NCI-H510A treated with DMSO at 0.1 percent for 48 hours (cell line): ENCODE measurements at places on chromosomes 12 and 14.
A peak's percentile ranks its signal among the peaks of the same experiment; 100 is the strongest.

DNA sequence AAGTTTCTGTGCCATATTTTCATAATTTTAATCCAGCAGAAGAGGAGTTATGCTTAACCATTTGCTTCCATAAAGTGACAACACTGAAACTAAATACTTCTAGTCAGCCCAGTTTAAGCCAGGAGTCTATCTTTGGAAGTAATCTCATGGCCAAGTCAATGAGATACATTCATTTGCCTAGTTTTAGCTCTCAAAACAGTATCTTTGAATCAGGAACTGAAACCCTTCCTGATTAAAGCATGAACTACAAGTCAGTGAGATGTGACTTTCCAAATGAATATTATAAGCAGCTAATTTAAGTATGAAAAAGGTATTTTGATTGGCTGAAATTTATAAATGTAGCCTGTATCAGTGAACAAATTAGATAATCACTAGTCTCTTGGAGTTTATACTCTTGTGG, 491.5 kb downstream of the SLC6A15 start:
- DNase-seq: no peak

GRCh38 chr12:18368594-18368993, 107.3 kb downstream of the PIK3C2G start:
- no peak for DNase-seq

GRCh38 chr12:77354766-77355362, 289.5 kb upstream of the E2F7 start:
- DNase-seq: no peak

DNA sequence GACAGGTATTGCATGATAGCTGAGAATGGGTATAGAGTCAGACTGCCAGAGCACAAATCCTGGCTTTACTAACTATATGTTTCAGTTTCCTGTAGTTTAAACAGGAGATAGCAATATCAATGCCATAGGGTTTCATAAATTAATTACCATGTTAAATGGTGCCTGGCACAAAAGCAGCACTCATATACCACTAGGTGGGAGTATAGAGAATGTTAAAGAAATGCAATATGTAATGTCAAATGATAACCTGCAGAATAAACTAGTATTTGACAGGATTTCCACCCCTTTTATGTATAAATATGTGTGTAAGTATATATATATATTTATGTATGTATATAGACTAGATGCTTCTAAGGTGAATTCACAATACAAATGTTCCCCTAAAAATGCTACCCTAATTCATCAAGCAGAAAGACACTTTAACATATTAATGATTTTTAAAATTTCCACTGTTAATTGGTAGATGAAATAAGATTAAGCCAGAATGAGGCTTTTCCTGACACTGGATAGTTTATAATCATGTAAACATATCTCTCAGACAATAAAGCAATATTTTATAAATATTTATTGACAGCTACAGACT, 8.6 kb downstream of the WDR89 start:
- DNase-seq: peak; percentile 63

GRCh38 chr14:102810523-102810922, 33.3 kb downstream of the TRAF3 start:
- no peak for DNase-seq

DNA sequence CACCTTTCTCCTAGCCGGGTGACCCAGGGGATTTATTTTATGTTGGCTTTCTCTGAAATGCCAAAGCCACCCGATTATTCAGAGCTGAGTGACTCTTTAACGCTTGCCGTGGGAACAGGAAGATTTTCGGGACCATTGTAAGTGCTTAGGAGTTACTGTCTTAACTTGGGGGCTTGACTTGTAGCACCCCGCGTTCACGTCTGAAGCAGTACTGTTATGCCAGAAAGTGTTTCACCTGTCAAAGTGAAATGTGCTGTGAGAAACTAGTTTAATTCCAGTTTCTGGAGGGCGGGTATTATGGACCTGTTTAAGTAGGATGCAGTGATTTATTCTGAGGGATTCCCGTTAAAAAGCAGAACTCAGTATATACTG, 218 bp downstream of the LYSET start:
- no peak for DNase-seq

DNA sequence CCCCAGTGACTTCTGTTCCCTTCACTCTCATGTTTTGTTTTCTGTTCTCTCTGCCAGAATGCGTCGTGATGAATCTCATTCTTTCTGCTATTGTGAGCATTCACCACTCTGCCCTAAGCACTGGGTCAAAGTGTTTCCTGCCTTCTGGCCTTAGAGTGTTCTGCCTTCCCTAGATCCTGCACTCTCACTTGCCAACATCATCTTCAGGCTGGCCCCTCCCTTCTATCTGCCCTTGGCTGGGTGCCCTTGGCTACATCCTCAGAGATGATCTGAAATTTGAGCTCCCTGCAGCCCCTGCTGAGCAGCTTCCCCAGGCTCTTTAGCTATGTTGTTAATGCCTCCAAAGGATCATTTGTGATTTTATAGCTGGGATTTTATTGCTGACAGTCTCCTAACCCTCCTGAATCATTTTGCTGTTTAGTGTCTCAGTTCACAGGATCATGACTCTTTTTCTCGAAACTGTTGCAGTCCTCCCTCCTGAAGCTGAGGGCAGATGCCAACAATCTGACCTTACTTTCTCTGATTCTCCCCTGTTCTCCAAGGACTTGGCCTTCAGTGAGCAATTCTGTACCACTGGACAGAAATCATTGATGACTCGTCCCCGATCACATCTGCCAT, 4.5 kb downstream of the DHRS2 start:
- DNase-seq: peak; percentile 0

DNA sequence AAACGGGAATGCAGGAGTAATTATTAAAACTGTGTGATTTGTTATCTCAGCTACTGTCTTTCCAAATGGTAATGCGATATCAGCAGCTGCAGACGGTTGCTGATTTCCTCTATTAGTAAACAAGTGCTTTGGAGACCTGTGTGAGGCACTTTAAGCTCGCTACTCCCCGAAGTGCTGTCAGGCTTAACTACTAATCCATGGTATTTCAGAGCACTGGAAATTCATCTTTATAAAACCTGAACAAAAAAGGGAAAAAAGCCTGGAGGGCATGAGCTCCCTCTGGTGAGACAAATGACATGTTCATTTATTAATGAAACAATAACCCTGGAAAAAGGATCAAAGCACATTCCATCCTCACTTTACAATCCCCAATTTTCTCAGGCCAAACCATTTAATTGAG, 143.6 kb upstream of the OTX2 start:
- DNase-seq: peak; percentile 19

DNA sequence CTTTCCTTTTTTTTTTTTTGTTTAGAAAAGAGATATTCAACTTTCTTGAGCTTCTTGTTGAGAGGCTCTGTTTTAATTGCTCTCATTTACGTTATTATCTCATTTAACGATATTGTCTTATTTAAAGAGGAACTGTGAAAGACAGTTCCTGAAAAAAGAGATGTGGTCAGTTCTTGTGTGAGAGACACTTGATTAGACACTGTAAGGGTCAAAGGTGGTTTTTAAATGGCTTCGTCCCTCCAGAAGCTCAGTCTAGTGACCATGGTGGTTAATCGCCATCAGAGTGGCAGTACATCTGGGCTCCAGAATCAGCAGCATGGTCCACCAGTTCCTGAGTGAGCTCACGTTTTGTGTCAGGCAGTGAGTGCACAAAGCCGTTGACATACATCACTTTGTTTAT, 57.9 kb upstream of the KCNA5 start:
- DNase-seq: no peak

GRCh38 chr12:104689635-104690034, 232.9 kb downstream of the CHST11 start:
- DNase-seq: no peak

DNA sequence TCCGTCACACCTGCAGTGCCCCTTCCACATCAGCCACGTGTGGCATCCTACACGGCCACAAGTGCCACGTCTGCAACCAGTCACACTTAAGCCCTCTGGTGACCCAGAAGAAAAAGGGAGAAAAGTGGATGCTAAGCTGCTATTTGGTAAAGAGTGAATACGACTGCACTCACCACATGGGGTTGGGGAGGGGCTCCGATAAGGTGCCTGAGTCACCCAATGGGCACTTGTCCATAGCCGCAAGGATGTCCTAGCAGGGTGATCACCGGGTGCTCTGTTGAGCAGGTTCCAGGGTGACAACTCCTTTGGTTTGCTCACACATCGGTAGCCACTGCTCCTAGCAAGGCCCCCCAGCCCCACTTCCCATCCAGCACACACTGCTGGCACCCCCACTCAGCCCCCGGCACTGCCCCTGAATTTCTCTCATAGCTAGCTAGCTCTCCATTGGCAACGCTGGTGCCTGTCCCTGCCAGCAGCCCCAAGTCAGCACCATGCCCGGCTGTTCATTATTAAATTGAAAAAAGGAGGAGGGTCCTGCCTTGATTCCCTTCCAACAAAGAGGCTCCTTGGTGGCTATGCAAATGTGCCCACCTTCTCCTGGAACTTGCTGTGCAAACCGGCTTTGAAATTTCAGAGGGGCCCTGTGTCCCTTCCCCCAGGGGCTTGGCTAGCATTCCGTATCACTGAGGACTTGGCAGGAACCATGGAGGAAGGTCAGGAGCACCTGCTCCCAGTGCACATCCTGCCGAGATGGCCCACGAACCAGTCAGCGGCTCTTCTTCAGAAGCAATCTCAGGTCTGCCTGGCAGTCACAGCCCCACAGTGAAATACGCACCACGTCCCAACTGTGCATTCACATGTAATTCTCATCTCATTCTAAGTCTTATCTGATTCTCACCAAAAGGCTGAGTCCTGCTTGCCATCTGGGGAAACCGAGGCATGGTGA, 227.7 kb upstream of the DIO3 start:
- no peak for DNase-seq

- DNase-seq: no peak
Measured at GRCh38 chr14:39841088-39841487, 408.9 kb upstream of the FBXO33 start.

- peak; percentile 64 for DNase-seq
Measured at GRCh38 chr12:68400226-68400829, 68.2 kb upstream of the MDM1 start.

DNA sequence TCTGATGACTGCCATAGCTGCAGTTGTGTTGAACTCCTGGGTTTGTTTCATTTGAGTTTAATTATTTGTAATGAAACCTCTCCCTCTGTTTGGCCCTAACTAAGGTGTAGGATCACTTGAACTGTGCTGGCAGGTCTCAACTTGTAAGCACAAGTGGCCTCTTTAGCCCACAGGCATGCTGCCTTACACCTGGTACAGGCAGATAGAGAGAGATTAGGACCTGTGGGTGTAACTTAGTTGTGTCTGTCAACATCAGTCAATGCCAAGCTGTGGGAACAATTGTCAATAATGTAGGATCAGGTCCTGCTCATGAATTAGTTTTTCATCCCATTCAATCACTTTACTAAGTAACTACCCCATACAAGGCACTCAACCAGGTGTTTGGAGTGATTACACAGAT, 263.0 kb upstream of the G2E3 start:
- DNase-seq: peak; percentile 83

DNA sequence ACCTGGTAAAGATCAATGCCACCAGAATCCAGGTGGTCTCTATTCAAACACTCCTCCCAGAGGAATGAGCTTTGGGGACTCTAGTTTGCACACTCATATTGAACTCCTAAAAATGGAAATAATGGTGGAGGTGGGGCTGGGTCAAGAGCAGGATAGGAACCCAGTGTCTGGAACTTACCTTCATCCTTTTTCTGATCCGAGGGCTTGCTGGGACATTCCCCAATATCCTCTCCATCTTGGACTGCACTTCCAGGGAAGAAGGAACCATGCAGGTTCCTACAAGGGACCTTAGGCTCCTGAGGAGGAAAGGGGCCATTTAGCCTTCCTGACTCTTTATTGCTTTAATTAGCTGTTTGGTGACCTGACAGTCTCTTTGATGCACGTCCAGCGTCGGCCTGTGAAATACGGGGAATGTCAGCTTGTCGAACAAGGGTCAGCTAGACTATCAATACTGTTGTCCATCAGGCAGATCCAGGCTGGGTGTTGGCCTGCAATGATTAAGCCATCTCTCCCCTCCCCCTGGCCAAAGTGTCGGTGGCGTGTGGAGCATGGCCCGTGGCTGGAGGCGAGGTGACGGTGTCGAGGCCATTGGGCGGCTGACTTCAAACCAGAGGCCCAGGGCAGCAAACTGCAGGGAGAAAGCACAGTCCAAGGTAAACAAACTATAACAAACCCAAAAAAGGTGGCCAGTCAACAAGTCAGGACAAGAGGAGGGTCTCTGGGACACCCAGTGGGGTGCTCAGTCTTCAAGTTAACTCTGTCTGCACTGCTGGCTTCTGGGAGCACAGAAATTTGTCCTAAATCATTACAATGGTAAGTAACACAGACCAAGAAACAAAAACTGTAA, 405.2 kb upstream of the TBX3 start:
- no peak for DNase-seq

GRCh38 chr14:99984036-99984435, 81.2 kb upstream of the EVL start:
- no peak for DNase-seq

- no peak for DNase-seq
Measured at GRCh38 chr14:87567618-87568295, 425.2 kb downstream of the GALC start.

- DNase-seq: no peak
Measured at GRCh38 chr14:89542786-89543424, 125.9 kb upstream of the FOXN3 start.

GRCh38 chr12:49703647-49704137, 3.5 kb downstream of the FMNL3 start:
- no peak for DNase-seq

DNA sequence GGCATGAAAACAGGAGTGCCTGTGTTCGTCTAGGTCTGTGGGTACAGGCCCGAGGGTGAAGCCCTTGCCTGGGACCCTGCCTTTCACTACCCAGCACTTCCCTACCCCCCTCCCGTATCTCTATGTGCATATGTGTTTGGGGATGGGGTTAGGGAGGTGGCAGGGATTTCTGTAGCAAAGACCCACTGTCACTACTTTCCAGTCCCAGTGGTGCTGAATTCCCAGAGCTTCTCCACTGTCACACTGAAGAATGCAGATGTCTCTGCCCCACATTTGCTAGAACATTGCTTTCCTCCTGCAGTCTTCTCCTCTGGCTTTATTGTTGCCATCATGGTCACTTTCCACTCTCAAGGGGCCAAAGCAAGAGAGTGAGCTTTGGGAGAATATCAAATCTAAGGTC, 203.9 kb downstream of the MYRFL start:
- no peak for DNase-seq

DNA sequence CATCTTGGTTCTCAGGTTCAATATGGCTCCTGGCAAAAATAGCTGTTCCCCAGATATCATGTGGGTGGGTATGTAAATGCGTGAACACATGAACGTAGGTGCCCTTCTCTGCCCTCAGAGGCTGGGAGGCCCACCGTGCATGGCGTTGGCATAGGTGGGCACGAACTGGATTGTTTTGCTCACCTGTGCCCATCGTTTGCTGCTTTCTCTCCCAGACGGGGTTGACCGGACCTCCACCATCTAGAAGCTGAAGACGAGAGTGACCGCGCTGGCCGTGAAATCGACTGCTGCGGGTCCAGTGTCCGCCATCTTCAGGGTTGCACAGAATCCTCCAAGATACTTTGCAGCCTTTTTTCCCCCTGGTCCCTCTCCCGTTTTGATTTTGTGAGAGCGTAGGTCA, 113.9 kb downstream of the GCH1 start:
- DNase-seq: no peak
